ENCODE measurements at places on chromosomes 6 and 20.

- no peak for DNase-seq
Observed at GRCh38 chr6:125188594-125189203, 35.1 kb downstream of the TPD52L1 start.

- no peak for DNase-seq
Observed at GRCh38 chr6:17427062-17427461, 33.7 kb downstream of the CAP2 start.

DNA sequence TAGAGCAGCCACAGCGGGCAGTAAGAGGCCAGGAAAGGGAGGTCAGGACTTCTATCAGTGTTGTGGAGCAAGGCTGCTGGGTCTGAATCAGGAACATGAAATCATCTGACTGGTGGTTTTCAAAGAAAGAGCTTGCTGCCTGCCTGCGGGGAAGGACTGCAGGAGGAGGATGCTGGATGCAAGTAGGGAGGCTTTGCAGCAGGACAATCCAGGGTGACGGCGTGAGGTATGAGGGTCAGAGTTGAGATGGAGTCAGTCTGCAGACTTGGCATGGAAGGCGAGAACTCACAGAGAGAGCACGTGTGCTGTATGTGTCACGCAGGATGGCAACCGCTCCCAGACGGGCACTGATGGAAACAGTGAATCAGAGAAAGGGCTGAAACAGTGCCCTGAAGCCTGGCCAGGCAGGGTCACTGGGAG lies 59.2 kb upstream of the CD93 start:
- peak; percentile 56 for DNase-seq

DNA sequence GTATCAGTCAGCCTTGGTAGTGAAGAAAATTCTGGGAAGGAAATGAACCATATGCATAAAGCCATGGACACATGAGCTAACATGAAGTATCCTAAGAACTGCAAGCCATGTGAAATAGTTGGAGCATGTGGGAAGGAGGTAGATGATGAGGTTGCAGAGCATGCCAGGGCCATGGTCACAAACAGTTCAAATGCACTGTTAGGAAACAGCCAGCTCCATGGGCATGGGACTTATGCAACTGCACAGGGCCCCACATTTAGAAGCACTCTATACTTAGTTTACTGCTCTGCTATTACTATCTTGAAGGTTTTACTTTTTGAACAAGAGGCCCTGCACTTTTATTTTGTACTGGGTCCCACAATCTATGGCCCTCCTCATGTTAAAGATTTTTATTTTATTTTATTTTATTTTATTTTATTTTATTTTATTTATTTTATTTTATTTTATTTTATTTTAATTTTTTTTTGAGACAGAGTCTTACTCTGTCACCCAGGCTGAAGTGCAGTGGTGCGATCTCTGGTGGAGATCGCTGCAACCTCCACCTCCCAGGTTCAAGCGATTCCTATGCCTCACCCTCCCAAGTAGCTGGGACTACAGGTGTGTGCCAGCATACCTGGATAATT lies 169.1 kb downstream of the IBTK start:
- no peak for DNase-seq

DNA sequence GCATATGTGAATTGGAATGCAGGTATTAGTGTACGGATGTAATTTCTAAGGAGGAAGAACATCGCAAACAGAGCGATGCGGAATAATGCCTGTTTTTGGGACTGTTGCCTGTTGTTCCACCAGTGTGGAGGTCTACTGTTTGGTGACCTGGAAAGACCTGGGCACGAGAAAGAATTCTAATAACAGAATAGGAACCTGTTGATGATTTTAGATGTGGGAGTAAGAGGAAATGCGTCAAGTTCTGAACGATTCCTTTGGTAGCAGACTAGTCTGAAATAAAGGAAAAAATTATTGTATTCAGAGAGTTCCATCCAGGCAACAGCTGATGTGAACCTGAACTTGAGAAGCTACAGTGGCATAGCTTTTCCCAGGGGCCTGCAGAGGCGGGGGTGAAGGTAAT lies 192.1 kb downstream of the DTNBP1 start:
- DNase-seq = no peak

DNA sequence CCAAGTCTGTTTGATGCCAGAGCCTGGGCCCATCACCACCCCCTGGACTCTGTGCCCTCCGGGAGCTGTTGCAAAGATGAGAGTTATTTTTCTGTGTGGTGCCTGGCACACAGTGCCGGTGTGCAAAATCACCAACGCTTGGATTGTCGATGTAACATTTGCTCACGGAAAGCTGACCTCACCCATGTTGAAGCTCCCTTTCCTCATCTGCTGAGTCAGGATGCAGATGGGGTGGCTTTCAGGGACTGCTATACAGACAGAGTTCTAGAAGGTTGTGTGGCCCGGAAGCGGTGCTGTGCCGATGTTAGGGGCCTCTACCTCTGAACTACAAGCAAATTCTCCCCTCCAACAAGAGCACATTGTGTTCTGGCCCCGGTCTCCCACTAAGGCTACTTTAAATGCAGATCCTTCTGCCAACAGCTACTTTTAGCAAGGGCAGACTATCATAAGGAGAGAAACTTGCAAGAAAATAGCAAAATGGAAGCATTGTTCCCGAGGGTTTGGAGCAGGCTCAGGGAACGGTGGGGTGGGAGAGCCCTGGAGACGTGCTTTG lies 34.0 kb downstream of the EYA2 start:
- no peak for DNase-seq

DNA sequence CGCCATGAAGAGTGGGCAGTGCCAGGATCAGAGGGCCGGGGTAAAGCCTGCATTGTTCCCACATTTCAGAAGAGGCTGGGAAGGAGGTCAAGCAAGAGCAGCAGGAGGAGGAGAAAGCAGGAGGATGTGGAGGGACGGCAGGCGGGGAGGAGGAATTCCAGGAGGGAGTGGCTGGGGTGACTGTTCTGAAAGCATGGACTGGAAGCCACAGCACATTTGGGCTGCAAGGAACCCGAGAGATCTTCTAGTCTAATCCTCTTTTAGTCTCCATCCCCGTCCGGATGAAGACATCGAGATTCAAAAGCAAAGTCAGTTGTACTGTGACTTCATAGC lies 76.9 kb downstream of the FAM50B start:
- no peak for DNase-seq

DNA sequence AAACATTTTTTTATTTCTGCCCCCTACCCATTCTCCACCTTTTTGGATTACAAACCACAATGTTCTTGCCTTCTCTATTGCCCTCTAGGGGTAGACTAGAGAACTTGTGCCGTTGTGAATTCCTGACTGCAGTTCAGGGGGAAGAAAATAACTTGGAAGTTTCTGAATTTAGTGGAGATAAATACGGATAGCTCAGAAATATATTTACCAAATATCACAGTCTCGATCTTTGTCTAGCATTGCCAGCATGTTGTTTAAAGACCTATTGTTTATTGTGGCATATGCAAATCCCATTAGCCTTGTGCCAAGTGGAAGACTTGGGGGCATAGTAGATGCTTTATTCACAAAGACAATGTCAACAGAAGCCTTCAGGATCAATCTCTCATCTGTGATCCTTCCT lies 154.1 kb upstream of the MMS22L start:
- no peak for DNase-seq

DNA sequence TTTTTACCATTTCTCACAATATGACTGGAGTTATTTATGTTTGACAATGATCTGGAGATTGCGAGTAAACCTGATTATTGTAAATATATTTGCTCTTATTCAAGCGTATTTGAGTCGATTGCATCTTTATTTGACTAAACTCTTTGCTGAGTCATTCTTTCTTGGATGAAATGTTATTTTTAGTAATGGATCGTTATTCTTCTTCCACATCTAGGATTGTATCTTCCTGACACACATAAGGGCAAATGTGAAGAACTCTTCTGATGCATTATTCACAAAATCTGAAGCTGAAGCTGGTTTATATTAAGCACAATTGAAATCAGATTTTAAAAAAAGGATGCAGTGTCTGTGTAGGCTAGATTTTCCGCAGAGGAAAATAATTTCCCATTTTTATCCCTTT lies 68.2 kb downstream of the SEL1L2 start:
- DNase-seq = no peak

DNA sequence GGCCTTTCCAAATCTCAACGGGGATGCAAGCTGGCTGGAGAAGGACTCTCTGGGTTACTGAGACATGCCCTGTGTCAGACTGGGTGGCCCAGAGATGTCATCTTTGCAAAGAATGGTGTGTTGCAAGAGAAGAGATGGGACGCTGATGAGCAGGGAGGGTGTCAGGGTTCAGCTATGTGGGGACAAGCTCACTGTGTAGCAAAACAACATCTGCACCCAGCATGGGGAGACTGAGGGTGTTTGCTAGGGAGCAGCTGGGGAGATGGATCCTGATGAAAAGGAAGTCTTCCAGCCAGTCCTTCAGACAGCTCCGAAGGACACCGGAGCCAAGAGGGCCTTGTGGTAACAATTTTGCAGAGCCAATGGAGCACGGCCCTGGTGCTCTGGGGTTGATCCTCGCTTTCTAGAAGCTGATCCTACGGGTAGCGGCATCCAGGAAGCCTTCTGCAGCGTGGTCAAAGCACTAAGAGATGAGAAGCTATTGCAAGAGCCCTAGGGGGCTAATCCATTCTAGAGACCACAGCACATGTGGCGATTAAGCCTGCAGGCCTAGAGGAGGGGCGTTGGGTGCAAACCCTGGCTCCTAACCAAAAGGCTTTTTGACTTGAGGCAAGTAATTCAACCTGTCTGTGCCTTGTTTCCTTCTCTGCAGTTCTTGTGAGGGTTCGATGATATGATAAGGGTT lies 39.9 kb downstream of the EDN3 start:
- DNase-seq = no peak

GRCh38 chr6:133128191-133128590 lies 113.0 kb upstream of the EYA4 start:
- DNase-seq = no peak

- DNase-seq = no peak
Observed at GRCh38 chr6:147000545-147001488, 203.4 kb upstream of the STXBP5 start.

GRCh38 chr20:48154040-48154765 lies 368.9 kb upstream of the SULF2 start:
- DNase-seq = no peak

- DNase-seq = peak; percentile 34
Observed at GRCh38 chr6:1767481-1768246, 157.9 kb downstream of the FOXC1 start.

GRCh38 chr6:88105741-88106340 lies 58.2 kb downstream of the SPACA1 start:
- no peak for DNase-seq

- DNase-seq = no peak
Observed at GRCh38 chr20:53878262-53879047, 191.9 kb downstream of the BCAS1 start.

DNA sequence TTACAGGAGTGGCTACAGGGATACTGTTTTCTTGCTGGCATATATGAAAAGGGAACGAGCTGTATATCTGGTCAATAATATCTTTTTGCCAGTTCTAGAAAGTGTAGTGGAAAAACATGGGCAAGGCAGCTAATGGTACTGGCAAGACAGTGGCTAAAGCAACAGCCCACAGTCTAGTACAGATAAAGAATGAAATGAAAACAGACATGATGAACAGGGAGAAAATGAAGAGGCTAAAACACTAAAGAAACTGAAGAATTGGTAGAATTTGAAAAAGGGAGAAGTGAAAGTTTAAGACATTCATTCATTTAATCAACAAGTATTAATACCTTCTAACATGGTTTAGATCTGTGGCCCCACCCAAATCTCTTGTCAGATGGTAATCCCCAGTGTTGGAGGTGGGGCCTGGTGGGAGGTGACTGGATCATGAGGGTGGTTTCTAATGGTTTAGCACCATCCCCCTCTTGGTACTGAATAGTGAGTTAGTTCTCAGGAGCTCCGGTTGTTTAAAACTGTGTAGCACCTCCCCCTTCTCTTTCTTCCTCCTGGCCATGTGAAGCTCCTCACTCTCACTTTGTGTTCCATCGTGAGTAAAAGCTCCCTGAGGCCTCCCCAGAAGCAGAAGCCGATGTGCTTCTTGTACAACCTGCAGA lies 18.1 kb downstream of the FAM184A start:
- DNase-seq = no peak

DNA sequence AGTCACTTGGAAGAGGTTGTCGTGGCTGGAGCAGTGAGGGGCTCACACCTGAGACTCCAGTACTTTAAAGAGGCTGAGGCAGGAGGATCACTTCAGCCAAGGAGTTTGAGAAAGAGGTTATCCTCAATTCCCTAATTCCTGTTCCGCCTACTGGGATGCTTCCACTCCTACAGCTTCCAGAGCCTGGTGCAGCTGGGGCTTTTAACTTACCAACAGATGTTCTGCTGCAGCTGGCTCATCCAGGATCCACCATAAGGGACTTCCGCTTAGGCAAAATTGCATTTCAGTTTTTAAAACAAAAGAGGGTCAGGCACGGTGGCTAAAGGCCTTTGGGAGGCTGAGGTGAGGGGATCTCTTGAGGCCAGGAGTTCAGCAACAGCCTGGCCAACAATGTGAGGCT lies 59.1 kb upstream of the CDYL start:
- no peak for DNase-seq

- no peak for DNase-seq
Observed at GRCh38 chr6:105816847-105817246, 269.3 kb upstream of the PRDM1 start.

- peak; percentile 7 for DNase-seq
Observed at GRCh38 chr6:88650029-88650619, 313.3 kb downstream of the RNGTT start.

GRCh38 chr6:20464847-20465246 lies 63.2 kb downstream of the E2F3 start:
- DNase-seq = no peak

GRCh38 chr6:130466748-130467061 lies 100.9 kb downstream of the TMEM200A start:
- no peak for DNase-seq

DNA sequence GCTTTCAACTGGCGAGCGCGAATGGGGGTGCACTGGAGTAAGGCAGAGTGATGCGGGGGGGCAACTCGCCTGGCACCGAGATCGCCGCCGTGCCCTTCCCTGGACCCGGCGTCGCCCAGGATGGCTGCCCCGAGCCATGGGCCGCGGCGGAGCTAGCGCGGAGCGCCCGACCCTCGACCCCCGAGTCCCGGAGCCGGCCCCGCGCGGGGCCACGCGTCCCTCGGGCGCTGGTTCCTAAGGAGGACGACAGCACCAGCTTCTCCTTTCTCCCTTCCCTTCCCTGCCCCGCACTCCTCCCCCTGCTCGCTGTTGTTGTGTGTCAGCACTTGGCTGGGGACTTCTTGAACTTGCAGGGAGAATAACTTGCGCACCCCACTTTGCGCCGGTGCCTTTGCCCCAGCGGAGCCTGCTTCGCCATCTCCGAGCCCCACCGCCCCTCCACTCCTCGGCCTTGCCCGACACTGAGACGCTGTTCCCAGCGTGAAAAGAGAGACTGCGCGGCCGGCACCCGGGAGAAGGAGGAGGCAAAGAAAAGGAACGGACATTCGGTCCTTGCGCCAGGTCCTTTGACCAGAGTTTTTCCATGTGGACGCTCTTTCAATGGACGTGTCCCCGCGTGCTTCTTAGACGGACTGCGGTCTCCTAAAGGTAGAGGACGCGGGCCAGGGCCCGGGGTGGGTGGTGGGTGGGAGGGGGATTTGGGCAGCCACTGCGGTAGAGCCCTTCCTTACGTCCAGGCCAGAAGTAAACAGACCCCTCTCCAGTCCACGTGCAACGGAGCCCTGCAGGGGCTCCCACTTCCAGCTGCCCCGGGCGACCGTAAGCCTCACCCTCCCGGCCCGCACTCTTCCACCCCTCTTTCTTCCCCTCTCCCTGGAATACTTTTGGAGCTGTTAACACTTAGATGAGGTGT lies 998 bp downstream of the BMP2 start:
- peak; percentile 42 for DNase-seq

Measured in SJSA1 (cell line).